Endothelial cell of umbilical vein (primary cell): ENCODE measurements at places on chromosomes 3 and 15.

- no peak for DNase-seq
Measured at GRCh38 chr3:24253336-24253735, 241.3 kb downstream of the THRB start.

DNA sequence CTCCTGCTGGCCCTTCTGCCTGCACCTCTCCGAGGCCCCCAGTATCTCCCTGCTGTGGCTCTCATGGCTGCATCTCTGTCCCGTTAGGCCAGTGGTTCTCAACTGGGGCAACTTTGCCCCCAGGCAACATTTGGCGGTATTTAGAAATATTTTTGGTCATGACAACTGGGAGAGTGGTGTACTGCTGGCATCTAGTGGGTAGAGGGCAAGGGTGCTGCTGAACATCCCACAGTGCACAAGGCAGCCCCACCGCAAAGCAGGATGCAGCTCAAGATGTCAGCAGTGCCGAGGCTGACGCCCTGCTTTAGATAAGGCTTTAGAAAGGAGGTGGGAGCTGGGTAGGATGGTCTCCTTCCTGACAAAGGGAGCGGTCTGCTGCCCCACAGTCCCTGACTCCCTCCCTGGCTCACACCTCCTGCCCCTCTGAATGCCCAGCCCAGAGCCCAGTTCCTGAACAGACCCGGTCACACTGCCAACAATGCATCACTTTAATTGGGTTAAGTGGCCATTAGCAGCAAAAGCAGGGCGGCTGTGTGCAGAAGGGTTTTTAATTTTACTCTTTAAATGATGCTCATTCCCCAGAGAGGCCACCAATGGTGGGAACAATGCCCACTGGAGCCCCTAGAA lies 68.8 kb upstream of the TMEM115 start:
- DNase-seq, result no peak

GRCh38 chr3:52220380-52221026 lies 4.9 kb downstream of the TLR9 start:
- DNase-seq, result peak; percentile 68

- DNase-seq, result no peak
Measured at GRCh38 chr3:21259896-21260295, 491.1 kb downstream of the ZNF385D start.

- no peak for DNase-seq
Measured at GRCh38 chr3:40229386-40229785, 80.1 kb upstream of the EIF1B start.

GRCh38 chr3:132641837-132642538 lies 17.6 kb downstream of the ACAD11 start:
- DNase-seq, result peak; percentile 72

- no peak for DNase-seq
Measured at GRCh38 chr3:12817343-12817710, 20.8 kb downstream of the CAND2 start.

GRCh38 chr3:140205598-140205997 lies 270.6 kb downstream of the CLSTN2 start:
- no peak for DNase-seq

- no peak for DNase-seq
Measured at GRCh38 chr15:49902685-49903501, 216.1 kb downstream of the ATP8B4 start.

GRCh38 chr3:36761779-36762178 lies 2.6 kb downstream of the DCLK3 start:
- no peak for DNase-seq

DNA sequence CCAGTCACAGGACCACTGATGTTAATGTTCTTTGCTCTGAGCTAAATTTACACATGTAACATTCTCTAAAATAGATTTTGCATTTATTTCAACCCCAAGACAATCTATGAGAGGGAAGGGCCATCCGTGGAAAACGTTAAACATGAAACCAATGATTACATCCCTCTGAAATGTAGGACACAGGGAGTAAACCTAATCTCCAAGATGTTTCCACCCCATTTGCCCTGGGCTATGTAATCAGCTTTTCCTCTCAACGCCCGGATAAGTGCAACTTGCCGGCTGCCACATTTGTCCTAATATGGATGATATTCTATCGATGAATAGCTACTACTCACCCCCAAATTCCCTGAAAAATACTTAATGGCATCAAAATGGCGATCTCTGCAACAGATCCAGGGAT lies 6.4 kb upstream of the FMN1 start:
- DNase-seq, result no peak

DNA sequence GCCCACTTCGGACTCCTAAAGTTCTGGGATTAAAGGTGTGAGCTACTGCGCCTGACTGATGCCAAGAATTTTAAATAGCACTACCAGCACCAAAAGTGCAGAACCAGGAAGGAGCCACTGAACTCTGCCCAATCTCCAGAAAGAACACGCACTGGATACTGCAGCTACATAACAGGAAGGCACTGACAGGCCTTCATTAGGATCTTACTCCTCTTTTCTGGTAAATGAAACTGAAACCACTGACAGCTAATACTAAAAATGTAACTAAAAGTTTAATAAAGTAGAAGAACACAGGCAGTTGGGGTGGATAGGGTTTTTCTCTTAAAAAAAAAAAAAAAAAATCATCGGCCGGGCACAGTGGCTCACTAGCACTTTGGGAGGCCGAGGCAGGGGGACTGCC lies 74.1 kb upstream of the CHRM5 start:
- no peak for DNase-seq

- DNase-seq, result no peak
Measured at GRCh38 chr15:99051308-99051707, 43.7 kb upstream of the PGPEP1L start.

DNA sequence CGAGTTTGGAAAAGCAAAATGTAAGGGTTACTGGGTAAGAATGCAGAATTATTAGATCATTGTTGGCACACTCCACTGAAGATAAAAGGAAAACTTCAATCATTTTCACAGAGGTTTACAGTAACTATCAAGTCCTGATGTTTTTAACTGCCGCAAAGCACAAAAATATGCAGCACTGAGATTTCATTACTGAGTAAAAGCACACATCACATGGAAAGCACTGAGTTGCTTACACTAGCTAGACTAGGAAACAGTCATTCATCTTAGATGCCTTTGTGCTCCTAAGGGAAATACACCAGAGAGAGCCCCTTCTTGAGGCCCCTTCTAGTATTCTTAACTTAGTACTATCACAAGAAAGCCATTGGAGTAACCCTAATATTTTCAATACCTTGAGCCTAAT lies 11.8 kb upstream of the P2RY1 start:
- no peak for DNase-seq

DNA sequence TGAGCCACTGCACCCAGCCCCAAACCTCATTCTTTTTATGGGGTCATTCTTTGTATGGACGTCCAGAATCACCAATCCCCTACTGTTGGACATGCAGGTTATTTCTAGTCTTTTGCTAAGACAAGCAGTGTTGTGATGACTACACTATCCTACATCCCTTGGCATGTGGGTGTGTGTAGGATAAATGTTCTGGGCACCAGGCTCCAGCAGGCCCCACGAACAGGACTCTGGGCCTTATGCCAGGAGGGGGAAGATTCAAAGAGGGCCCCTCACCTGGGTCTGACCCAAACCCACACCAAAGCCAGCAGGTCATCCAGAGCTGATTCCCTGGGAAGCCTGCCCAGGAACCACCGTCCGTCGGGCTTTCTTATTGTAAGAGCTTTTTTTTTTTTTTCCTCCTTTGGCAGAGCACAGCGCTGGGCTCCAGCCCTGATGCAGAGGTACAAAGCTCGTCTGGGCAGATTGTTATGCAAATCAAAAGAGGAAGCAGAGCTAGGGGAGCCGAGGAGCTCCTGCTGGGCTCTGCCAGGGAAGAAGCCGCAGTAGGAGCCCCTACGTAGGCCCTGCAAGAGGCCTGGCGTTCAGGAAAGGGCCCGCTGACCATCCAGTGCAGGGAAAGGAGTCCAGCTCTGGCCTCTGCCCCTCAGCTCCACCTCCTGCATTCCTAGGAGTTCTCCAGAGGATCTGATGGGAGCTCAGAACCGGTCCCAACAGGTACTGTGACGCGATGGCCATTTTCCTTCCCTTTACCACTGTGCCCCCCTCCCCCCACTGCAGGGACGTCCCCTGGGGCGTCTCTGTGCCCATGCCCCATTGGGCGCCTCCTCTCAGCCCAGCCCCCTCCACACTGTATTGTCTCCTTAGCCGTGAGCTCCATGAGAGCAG lies 29.0 kb upstream of the FURIN start:
- DNase-seq, result no peak

DNA sequence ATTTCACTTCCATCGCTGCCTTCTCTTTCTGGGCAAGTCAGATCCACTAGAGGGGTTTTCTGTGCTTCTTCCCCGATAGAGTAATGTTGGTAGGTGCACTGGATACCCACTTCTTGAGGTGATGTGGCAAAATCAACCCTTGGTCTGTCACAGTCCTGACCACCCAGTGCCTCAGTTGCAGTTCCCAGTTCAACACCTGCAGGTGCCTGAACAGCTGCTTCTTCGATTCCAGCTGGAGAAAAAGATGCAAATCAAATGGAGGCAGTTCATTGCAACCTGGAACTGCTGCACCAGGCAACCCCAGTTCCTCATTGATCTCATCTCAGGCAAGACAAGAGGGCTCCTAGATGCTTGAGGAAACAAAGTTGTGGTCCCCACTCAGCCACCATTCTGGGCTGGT lies 186.6 kb downstream of the UBE2E2 start:
- DNase-seq, result no peak

GRCh38 chr3:119336823-119337222 lies 42.6 kb downstream of the ARHGAP31 start:
- DNase-seq, result no peak

DNA sequence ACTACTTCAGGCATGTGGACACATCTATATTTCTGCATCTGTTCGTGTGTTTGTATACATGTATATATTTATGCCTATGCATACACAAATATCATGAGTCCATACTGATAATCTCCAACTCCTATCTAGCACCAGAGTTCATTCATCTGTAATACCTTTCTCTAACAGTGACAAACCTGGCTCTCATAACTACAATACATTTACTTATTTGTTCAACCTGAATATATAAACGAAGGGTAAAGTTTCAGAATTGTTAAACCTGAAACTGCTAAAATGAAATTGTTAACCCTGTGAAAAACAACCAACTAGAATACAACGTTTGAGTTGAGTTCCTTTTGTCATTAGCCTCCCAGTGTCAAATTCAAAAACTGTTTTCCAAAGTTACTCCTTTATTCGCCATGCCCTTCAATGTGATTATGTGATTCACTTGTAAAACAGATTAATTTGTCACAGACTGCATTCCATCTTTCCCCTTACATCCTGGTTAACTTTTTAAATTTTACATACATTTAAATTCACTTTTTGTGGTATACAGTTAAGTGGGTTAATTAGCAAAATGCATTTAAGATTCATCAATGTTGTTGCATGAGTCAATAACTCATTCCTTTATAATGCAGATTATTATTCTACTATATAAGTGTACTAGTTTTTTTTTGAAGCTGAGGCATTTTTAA lies 58.5 kb downstream of the PIK3R4 start:
- DNase-seq, result no peak

DNA sequence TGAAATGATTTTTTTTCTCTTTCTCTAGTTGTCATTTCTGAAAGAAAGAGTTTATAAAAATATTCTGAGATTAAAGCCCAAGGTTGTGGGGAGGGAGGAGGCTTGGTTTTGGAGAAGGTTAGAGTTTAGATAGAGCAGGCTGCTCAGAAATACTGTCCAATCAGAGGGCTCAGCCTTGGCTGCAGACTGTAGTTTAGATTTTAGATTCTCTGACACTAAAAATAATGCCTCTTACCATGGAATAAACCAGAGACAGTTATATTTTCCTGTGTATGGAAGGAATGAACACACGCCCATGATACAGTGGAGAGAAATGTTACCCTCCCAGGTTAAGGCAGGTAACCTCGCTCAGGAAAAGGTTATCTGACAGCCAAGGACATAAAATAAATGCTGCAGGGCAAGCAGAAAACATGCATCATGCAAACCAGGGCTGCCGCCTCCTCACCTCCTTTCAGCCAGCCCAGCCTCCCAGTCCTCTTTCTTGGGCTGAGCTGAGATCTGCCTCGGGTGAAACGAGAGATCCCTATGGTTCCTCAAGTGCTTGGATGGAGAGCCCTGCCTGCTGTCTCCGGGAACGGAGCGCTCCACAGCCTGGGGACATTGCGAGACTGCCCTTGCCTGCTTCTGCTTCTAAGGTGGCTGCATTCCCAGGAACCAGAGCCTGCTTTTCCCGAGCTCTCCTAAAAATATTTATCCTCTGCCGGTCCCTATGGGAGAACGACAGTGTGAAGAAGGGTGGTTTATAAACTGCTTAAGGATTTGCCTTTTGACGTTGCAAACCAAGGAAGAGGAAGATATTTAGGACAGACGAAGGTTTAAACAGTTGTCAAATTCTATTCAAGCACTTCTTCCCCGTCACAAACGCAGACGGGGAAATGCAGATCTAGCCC lies 848 bp downstream of the NCEH1 start:
- peak; percentile 64 for DNase-seq

- DNase-seq, result no peak
Measured at GRCh38 chr3:58038675-58039292, 30.6 kb downstream of the FLNB start.

- DNase-seq, result peak; percentile 19
Measured at GRCh38 chr15:88255484-88256278, 858 bp downstream of the NTRK3 start.

GRCh38 chr3:169998668-169999131 lies 32.1 kb downstream of the SEC62 start:
- DNase-seq, result no peak

GRCh38 chr15:83287541-83288027 lies 3.1 kb upstream of the BNC1 start:
- peak; percentile 81 for DNase-seq

DNA sequence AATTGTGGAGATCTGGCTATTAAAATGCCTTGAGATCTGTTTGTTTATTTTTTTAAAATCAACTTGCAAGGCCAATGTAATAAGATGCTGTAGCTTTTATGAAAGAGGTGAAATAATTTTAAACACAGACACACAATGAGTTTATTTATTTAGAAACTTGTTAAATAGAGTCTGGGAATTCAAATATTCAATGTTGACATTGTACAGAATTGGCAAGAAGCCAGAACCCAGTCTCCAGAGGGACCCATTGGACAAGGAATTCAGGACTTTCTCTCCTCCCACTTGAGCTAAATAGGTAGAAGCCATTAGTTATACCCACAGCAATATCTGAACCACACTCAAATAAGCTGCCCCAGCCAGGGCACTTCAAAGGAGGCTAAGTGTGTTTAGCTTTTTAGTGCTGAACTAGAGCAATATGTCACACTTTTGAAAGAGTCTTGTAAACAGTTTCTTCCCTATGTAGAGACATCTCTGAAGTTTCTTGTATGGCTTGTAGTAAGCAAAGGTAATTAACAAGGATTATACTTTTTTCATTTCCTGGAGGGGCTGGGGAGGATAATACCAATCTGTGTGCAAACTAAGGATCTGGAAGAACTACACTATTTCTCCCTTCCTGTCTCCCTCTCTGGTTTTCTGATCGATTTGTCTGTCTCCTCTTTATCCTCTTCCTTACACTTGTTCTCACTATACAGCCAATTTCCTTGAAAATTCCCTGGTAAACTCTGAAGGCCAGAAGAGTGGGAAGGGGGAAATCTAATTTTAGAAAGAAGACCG lies 6.0 kb downstream of the MECOM start:
- DNase-seq, result peak; percentile 74

GRCh38 chr3:47540281-47540680 lies 26.8 kb upstream of the ELP6 start:
- no peak for DNase-seq
